ENCODE measurements at places on chromosomes 1 and 21.

DNA sequence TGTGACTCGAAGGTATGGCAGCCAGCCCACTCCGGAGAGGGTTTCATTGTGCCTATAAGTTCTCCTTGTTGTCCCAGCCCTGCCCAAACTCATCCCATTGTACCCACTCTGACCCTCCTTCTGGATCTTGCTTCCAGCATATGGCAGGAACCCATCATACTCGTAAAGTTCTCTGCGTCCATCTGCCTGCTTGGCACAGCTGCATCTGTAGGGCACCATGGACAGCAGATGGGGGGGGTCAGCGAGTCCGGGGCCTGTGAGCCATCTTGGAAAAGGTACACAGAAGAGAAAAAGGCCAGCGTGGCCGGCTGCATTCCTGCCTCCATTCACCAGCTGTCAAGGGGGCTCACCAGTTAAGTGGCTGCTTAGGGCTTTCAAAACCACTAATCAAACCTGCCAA is 94.9 kb upstream of the IGSF21 start:
- no peak for DNase-seq

DNA sequence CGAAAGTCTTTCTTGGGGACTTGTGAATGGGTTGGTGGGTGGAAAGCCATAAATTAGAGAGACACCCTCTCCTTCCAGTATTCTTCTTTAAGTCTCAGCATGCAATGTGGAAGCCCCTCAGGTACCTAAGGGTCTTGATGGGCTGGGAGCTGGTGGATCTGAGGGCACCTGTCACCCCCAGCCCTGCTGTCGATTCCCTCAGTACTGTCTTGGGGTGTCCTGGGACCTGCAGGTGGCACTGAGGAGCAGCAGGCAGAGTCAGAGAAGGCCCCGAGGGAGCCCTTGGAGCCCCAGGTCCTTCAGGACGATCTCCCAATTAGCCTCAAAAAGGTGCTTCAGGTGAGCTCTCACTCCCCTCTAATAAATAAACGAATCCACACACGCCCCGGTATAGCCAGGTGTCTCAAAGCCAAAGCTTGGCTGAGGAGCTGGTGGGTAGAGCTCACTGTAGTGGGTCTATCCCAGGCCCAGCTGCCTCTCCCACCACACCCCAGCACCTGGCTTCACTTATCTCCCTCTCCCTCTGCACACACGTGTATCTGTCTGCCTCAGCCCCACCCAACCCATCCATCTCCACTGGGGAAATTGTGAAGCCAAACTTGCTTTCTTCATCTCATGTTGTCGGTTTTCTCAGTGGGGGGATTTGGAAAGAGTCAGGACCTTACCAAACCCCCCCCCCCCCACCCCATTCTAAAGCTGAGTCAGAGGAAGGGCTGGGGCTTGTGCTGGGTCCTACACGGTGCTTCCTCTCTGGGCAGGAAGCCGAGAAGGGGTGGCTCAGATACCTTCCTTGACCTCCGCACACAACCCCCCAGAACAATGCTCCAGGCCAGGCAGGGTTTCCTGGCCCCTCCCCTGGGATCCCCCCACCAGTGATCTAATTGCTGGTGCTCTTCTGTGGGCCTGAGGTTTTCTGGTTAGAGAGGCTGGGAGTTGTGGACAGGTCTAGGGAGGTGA is 1.6 kb downstream of the ADAM15 start:
- DNase-seq, result peak; percentile 67

- DNase-seq, result no peak
Observed at GRCh38 chr1:202967684-202968281, 726 bp upstream of the CYB5R1 start.

- no peak for DNase-seq
Observed at GRCh38 chr1:145992958-145993617, 3.3 kb downstream of the TXNIP start.

GRCh38 chr1:218353656-218354055 is 8.5 kb downstream of the TGFB2 start:
- DNase-seq, result no peak

DNA sequence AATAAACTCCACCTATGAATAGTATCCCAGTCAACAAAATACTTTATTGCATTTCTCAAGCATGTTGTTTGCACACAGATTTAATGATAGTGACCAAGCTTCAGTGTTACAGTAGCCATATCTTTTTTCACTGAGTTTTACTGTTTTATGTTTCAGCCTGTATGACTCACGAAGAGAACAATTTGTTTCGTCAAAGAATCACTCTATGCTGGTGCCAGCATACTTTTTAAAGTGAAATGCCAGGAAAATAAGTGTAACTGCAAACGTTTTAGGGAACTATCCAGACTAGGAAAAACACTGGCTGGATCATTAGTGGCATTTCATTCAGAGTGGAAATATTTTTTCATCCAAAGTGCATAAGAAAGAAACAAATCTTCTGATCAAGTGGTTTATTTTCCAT is 210.8 kb downstream of the COL11A1 start:
- DNase-seq, result no peak
